Dermis microvascular lymphatic vessel endothelial cell (primary cell): ENCODE measurements at places on chromosomes 7 and 10.

DNA sequence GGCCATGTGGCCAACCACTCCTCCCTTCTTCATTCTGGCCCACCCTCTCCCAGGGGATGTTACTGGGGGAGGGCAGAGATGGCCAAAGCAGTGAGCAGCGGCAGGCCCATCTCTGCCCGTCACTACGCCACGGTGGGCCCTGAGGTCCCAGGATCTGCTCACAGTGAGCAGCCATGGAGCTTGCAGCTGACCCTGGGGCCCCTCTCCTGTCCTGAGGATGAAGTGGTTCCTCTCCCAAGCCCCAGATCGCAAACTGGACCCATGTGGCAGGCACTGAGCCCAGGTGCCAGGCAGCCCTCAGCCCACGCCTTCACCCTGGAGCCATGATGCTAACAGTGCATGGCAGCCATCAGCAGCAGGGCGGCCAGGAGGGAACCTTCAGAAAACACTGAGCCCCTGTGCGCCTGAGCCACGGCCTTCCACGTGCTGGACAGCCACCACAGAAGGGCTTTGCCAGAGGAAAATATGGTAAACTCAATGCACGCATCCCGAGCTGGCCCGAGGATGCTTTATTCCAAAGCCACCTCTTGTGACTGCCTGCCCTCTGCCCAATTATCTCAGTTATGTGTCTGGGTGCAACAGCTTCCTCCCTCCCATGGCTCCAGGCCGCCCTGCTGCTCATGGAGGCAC lies 485.7 kb downstream of the PTPRN2 start:
- DNase-seq: no peak

DNA sequence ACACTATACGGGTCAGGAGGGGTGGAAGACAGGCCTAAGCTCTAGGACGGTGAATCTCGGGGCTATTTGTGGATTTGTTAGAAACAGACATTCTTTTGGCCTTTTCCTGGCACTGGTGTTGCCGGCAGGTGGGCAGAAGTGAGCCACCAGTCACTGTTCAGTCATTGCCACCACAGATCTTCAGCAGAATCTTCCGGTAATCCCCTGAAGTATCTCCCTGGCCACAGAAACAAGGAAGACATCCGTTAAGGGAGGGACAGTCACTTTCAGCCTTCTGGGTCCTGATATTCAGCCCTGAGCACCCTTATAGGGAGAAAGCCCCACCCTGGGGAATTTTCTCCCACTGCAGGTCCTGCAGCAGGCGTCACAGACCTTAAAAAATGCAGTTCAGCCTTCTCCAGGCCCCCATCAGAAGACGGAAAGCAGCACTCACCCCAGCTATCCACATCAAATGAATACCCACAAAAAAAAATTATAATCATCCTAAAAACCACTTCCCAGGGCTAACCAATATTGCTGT lies 23.2 kb downstream of the PLAC9 start:
- no peak for DNase-seq

- peak; percentile 57 for DNase-seq
These were observed 789 bp downstream of the PDGFA start for GRCh38 chr7:518630-519483.

GRCh38 chr10:38047666-38048065 lies 37.2 kb downstream of the ZNF33A start:
- no peak for DNase-seq

DNA sequence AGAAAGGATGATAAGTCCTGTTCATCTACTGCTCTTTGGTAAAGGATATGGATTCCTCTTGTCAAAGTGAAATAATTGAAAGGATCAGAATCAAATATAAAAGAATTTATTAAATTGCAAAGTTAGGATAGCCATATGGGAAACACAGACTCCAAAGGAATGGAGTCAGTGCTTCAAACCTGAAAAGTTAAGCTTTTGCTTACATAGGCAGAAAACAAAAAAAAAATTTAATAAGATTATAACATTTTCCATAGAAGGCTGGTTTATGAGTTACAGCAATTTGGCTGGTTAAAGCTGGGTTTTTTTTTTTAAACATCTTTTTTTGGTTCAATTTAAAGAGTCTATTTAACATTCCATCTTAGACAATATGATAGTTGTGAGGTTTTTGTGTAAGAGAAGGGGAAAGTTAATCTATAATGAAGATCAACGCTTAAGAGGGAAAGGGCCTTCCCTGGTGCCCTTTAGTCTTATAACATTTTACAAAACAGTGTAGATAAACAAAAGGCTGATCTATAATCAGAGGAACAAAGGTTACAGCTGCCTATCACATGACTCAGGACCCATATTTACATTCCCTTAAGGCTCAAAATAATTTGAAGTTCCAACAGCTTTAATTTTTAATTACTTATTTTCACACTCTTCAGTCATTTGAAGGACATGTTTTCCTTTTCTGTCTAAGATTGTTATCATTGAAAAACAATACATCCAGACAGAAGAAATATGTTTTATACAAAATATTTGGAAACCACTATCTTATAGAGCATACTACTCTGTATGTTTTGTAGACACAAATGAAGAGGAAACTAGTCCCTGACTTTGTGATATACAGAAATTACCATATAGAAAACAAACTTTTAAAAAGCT lies 234.3 kb upstream of the MBL2 start:
- no peak for DNase-seq

- DNase-seq: no peak
These were observed 103.6 kb upstream of the PDSS1 start for GRCh38 chr10:26593896-26594295.

GRCh38 chr10:50809596-50809995 lies 69.9 kb downstream of the ASAH2B start:
- DNase-seq: no peak

- DNase-seq: no peak
These were observed 1.7 kb downstream of the PDE1C start for GRCh38 chr7:32068411-32069101.

DNA sequence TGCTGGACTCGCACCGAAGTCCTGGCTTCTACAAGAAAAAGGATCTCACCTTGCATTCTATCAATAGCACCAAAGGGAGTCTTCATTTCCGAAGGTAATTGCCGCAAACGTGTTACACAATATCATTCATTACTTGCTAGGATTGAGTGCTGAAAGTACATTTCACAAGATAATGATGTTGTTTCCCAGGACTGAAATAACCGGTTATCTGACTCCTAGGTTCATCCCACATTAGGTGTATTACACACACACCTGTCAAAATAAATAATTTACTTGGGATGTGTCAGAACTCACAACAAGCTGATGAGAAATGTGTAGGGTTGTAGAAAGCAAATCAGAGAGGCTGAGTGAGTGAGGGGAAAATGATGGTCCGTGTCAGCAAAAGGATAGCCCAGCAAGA lies 219.4 kb upstream of the RHOBTB1 start:
- no peak for DNase-seq

DNA sequence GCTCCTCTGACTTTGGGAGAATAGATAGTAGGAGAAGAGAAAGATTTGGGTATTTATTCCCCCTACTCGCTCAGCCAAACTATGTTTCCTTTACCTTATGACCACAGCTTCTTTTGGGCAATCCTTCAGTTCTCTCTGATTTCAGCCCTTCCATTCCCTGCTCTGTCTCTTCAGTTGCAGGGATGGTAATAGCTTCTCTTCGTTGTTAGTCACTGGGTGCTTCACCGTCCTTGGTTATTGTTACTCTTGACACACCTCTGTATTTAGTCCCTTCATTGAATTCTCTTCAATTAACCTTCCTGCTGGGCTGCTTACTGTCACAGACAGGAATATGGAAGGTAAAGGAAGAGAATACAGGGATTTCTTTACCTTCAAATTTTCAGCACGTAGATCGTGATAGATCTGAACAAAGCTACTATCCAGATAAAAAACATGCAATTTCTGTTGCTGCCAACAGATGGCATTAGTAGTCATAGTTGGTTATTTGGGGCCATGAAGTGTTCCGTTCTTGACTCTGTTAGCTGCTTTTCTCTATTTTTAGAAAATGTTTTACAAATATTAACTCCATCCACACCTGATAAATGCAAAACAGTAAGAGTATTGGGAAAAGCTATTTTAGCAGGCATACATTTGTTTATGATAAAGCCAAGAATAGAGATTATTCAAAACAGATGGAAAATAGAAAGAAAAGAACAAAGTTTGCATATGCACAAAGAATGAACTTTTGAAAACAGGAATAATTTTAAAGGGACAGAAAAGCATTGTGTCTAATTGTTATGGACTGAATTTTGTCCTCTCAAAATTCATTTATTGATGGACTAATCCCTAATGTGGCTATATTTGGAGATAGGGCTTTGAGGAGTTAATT lies 14.0 kb upstream of the PTTG1IP2 start:
- DNase-seq: peak; percentile 12

GRCh38 chr7:30313793-30314192 lies 29.4 kb downstream of the ZNRF2 start:
- no peak for DNase-seq

- no peak for DNase-seq
These were observed 44.2 kb upstream of the GPR26 start for GRCh38 chr10:123621916-123622315.

GRCh38 chr7:608361-608760 lies 88.7 kb upstream of the PDGFA start:
- DNase-seq: peak; percentile 26

DNA sequence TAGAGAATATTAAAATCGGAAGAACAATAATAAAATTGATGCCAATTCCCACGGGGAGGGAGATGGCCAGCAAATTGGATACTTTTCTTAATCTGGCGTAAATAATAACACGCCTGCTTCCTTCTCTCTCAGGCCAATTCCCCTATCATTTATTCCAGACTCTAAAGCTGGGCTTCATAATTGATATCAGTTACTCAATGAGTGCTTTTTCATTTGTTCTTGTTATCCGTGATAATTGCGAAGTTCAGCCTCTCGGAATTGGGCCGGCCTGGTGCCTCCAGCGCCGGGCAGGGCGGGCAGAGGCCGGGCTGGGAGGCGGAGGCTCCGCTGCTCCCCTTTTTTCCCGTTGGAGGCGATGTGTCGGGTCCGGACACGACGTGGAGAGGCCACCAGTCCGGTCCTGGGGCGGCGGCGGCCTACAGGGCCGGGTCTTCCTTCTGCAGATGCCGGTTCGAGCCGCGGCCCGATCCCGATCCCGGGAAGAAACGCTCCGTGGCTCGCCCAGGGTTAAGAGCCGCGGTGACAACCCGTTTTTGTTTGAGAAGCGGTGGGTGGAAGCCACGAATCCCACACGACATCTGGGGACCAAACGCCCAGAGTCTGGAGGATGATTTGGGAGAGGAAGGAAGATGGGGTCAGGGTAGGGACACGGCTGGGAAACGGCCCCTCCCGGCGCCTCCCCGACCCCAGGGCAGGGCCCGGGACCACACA lies 13.6 kb downstream of the UNCX start:
- no peak for DNase-seq
